Activated CD4-positive, alpha-beta T cell treated with anti-CD3 and anti-CD28 coated beads, Interleukin-2, amount 10 ng/mL, durations not matched to agents 7 days and 5 days (primary cell): ENCODE measurements at places on chromosomes 3 and 15. TPM values are rescaled to one million over a fixed set of nuclear protein-coding genes. Genes with fewer than 3 reads are reported as not detected.

- H3K27ac ChIP-seq = no peak overlapping the region
- no peaks in the 10 kb centered on the region for H3K36me3 ChIP-seq
- H3K27me3 ChIP-seq = peaks cover 3% of the 10 kb centered on the region
- H3K4me3 ChIP-seq = no peak overlapping the region
- no peak for DNase-seq
Observed at GRCh38 chr3:16214366-16214765, 39.9 kb downstream of the GALNT15 start.

GRCh38 chr3:24154013-24154695 is 209.1 kb downstream of the NR1D2 start:
- H3K36me3 ChIP-seq = no peaks in the 10 kb centered on the region
- H3K4me3 ChIP-seq = no peak overlapping the region
- peaks cover 15% of the 10 kb centered on the region for H3K4me1 ChIP-seq

- H3K36me3 ChIP-seq = no peaks in the 10 kb centered on the region
- no peaks in the 10 kb centered on the region for H3K4me1 ChIP-seq
- no peaks in the 10 kb centered on the region for H3K27me3 ChIP-seq
- H3K4me3 ChIP-seq = no peak overlapping the region
- H3K27ac ChIP-seq = no peak overlapping the region
Observed at GRCh38 chr3:64259636-64260035, 34.4 kb upstream of the PRICKLE2 start.

DNA sequence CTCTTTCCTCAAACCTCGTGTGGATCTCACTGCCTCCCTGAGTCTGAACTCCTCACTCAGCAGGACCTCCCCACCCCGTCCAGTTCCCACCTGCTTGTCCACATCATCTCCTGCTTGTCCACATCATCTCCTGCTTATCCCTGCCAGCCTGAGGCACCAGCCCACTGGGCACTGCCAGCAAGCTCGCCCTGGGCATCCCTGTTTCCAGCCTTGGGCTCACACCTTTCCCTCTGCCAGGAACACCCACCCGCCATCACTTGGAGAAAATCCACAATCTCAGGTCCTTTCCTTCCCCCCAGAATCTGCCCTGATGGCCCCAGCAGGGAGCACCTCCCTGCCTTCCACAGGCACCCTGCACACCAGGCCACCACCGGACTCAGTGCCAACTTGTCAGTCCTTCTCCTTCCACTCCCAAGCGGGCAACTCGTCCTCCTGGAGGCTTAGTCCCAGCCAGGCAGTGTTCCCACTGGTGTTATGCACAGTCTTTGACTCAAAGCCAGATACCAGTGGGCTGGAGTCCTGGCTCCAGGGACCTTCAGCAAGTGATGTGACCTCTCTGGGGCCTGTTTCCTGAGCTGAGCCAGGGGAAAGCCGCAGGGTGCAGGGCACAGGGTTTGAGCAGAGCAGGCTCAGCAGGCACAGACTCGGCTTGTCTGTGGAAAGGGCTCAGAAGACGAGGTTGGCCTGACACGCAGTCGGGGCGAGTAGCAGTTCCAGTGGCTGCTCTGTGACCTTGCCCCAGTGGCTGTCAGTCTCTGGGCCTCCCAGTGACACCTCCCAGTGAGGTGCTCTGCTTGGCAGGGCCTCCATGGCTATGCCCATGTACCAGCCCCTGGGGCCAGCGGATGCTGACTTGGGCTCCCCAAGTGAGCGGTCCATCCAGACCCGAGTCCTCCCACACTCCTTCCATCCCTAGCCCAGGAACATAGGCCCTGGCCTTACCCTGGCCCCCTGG is 9.5 kb upstream of the MESP2 start:
- H3K4me1 ChIP-seq = no peaks in the 10 kb centered on the region
- no peak overlapping the region for H3K27ac ChIP-seq
- H3K4me3 ChIP-seq = no peak overlapping the region
- H3K36me3 ChIP-seq = no peaks in the 10 kb centered on the region
- DNase-seq = no peak

- H3K4me1 ChIP-seq = no peaks in the 10 kb centered on the region
- DNase-seq = no peak
- no peaks in the 10 kb centered on the region for H3K36me3 ChIP-seq
- H3K4me3 ChIP-seq = no peak overlapping the region
- H3K27ac ChIP-seq = no peak overlapping the region
Observed at GRCh38 chr3:140004271-140004670, 69.3 kb downstream of the CLSTN2 start.

DNA sequence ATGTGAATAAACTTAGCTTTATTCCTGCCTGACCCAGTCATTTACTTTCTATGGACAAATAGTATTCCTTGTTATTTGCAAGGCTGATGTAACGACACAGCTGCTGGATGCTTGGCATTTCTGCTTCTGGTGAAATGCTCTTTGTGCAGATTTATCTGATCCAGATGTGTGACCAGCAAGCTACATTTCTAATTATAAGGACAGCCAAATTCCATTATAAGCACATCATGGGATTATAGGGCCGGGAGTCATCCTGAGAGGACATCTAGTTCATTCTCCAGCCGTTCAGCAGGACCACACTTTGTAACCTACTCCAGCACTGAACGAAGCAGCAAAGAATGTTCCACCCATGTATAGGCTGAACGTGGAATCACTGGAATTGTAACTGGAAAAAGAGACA is 42.9 kb downstream of the FNDC3B start:
- no peaks in the 10 kb centered on the region for H3K27me3 ChIP-seq
- H3K4me3 ChIP-seq = no peak overlapping the region
- DNase-seq = no peak
- H3K27ac ChIP-seq = no peak overlapping the region
- peaks cover 15% of the 10 kb centered on the region for H3K4me1 ChIP-seq

DNA sequence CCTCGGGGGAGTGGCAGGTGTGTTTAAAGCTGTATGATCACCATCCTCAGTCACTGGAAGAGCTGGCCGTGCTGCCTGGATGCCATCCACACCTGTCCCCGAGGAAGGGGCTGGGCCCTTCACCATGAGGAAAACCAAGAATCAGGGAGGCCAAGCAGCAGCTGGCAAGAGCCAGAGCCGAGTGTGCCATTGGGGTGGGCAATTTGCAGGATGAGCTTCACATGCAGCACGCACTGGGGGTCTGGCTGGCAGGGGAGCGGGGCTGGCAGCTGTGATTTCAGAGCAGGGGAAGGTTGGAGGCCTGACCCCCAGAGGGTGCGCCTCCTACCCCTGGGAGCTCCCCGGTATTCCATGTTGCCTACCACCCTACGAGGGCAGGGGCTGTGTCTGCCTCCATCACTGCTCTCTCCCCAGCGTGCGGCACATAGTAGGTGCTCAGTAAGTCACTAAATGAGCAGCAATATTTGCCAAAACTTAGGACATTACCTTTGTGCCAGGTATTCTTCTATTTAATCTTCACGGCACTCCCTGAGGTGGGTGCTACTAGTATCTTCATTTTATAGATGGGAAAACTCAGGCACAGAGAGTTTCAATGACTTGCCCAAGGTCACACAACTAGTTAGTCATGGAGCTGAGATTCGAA is 30.3 kb upstream of the IQSEC1 start:
- H3K4me1 ChIP-seq = peaks cover 2% of the 10 kb centered on the region
- H3K27ac ChIP-seq = no peak overlapping the region
- H3K27me3 ChIP-seq = no peaks in the 10 kb centered on the region
- no peak overlapping the region for H3K4me3 ChIP-seq
- no peak for DNase-seq

- H3K27me3 ChIP-seq = peaks cover 6% of the 10 kb centered on the region
- H3K4me3 ChIP-seq = no peak overlapping the region
- no peak overlapping the region for H3K27ac ChIP-seq
- no peaks in the 10 kb centered on the region for H3K36me3 ChIP-seq
- H3K4me1 ChIP-seq = peaks cover 29% of the 10 kb centered on the region
Observed at GRCh38 chr15:75195122-75195765, 6.4 kb upstream of the C15orf39 start.

- no peaks in the 10 kb centered on the region for H3K36me3 ChIP-seq
- H3K4me3 ChIP-seq = no peak overlapping the region
- DNase-seq = no peak
- peaks cover 7% of the 10 kb centered on the region for H3K4me1 ChIP-seq
Observed at GRCh38 chr3:195019335-195019734, 251.6 kb downstream of the XXYLT1 start.

- H3K27me3 ChIP-seq = no peaks in the 10 kb centered on the region
- H3K27ac ChIP-seq = peak overlapping the region; percentile 90
- H3K4me3 ChIP-seq = peak overlapping the region; percentile 35
- no peaks in the 10 kb centered on the region for H3K36me3 ChIP-seq
- DNase-seq = peak; percentile 91
Observed at GRCh38 chr15:63892794-63893441, 59.2 kb upstream of the HERC1 start.

DNA sequence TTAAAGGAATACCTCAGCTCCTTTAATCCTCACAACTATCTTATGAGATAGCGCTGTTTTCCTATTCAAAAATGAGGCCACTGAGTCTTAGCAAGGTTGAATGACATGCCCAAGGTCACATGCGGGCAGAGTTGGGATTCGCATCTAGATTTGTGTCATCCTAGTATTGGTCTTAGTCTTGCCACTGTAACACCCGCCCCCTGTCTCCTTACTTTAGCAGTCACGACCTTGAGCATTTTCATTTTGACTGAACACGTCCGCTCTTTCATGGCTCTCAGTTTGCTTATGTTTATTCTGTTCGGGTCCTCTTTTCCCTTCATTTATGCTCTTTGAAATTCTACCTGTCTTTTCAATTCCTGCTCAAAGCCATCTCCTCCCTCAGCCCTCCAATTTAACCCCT is 112.5 kb upstream of the CADPS start:
- no peak for DNase-seq
- no peaks in the 10 kb centered on the region for H3K4me1 ChIP-seq
- no peak overlapping the region for H3K27ac ChIP-seq
- no peak overlapping the region for H3K4me3 ChIP-seq

- DNase-seq = no peak
- no peaks in the 10 kb centered on the region for H3K27me3 ChIP-seq
- no peak overlapping the region for H3K27ac ChIP-seq
- peaks cover 61% of the 10 kb centered on the region for H3K36me3 ChIP-seq
Observed at GRCh38 chr15:51947124-51947523, 24.5 kb downstream of the LEO1 start.

- peaks cover 4% of the 10 kb centered on the region for H3K27me3 ChIP-seq
- no peak overlapping the region for H3K27ac ChIP-seq
- no peaks in the 10 kb centered on the region for H3K36me3 ChIP-seq
- no peak overlapping the region for H3K4me3 ChIP-seq
Observed at GRCh38 chr3:9238721-9239295, 10.6 kb downstream of the SRGAP3 start.

The ST3GAL6 gene
- total RNA-seq = 0.07 TPM

The GPR62 gene
- not detected for total RNA-seq

The HMCES gene
- 51.2 TPM for total RNA-seq

The ITIH3 gene
- not detected for total RNA-seq

The FES gene
- total RNA-seq = 10.7 TPM
